ENCODE measurements at places on chromosomes 6 and 20.

GRCh38 chr20:36268440-36269342, 32.4 kb downstream of the AAR2 start:
- DNase-seq, result no peak

DNA sequence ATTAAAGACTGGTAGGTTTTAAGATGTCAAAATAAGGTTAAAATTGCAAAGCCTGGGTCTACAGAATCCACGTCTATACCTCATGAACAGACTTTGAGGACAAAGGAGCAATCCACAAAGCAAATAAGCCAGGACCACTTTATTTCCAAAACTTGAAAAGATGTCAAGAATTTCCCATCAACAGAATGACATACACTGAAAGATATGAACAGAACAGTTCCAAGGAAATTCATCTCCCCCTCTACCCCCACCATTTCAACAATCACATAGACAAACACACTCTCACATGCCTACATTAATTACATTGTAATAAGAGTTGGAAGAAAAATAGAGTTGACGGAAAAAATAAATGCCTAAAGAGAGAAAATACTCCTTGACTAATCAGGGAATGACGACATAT, 45.2 kb upstream of the NHSL1 start:
- DNase-seq, result no peak

- DNase-seq, result no peak
These were observed 210.9 kb upstream of the GGTLC1 start for GRCh38 chr20:24199501-24199900.

GRCh38 chr6:142015011-142015410, 117.7 kb upstream of the GJE1 start:
- no peak for DNase-seq

- no peak for DNase-seq
These were observed 7.7 kb upstream of the ASXL1 start for GRCh38 chr20:32350421-32350820.

GRCh38 chr6:153538491-153538890, 407.4 kb upstream of the RGS17 start:
- DNase-seq, result no peak

DNA sequence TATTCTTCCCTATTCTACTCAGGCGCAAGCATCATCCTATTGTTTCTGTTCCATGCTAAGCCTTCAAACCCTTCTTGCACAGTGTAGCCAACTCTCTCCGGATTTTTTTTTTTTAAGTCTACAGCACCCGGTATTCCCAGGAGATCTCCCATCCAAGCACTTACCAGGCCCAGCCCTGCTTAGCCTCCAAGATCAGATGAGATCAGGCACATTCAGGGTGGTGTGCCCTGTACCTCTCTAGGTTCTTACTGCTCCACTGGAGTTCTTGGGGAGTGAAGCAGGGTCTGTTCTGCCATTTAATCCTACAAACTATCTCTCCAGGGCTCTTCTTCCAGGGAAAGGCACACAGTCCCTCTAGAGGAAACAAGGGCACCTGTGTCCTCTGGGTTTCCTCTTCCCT, 14.9 kb upstream of the NUP153 start:
- no peak for DNase-seq

DNA sequence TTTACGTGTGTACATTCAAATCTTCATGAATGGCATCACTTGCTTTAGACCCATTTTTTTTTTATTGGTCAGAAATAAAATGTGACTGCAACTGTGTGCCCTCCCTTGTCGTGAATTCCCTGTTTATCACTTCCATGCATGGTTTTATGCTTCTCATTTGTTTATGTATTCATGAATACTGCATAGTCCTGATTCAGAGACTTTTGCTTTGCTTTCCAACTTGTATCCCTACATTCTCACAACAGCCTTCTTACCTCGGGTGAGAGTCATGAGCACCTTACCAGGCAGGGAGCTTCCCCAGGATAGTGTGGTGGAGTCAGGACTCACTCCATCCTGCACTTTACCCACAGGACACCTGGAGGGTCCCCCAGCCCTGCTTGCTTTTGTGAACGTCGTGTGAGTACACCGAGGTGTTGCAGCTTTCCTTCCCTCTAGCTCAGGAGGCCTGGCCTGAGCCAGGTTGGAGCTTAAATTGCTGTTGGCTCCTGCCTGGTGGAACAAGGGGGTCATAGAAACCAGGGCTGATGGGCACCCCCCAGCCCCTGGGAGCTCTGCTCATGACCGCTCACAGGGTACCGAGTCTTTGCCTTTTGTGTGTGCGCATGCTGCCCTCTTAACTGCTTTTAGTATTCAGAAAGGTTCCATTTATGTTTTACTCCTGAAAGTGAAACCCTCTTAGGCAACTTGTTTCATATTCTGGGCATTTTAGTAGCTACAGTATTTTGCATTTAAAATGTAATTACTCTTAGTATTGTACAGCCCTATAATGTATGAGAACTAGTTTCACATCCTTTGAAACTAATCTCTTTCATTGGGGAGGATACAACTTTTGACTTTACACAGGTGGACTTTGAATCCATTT, 66.0 kb downstream of the CDS2 start:
- DNase-seq, result no peak

All from stimulated activated CD4-positive, alpha-beta T cell treated with anti-CD3 and anti-CD28 coated beads, Interleukin-4, amount 100 ng/mL, for 24 hours (primary cell).